ENCODE measurements at places on chromosomes 1 and 21. TPM values are rescaled to one million over a fixed set of nuclear protein-coding genes. Genes with fewer than 3 reads are reported as not detected.

GRCh38 chr1:67004176-67004575 is 49.8 kb downstream of the SLC35D1 start:
- no peak for DNase-seq

Gene TBX15
- total RNA-seq: 0.42 TPM

Gene PRMT2
- 47.2 TPM for total RNA-seq

DNA sequence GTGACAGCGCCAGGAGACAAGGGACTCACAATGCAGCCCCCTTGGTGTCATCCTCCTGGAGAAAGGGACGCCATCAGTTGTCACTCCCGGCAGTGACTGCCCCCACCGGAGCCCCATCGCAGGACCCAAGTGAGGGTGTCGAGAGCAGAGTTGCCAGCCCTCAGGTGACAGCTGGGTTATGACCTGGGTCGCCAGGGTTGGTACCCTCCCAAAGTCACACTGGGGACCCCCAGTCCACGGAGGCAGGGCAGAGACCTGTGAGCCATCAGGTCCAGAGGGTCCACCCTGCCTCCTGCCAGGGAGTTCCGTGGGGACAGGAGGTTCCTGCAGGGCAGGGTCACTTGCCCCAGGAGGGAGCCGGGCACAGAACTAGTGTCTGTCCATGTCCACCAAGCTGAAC is 78.2 kb upstream of the IFFO2 start:
- DNase-seq: no peak

DNA sequence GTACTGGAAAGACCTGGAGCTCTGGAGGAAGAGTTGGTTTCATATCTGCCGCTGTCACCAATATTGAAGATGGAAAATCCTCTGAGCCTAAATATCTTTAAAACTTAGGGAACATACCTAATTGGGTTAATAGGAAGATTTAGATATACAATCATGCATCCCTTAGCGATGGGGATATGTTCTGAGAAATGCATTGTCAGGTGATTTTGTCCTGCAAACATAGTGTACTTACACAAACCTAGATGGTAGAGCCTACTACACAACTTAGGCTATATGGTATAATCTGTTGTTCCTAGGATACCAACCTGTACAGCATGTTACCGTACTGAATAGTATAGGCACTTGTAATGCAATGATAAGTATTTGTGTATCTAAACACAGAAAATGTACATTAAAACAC is 22.5 kb downstream of the YTHDF2 start:
- DNase-seq: no peak

Gene LRRC38
- total RNA-seq: 0.63 TPM
